ENCODE measurements at places on chromosomes 12 and 14. TPM values are rescaled to one million over a fixed set of nuclear protein-coding genes. Genes with fewer than 3 reads are reported as not detected.
A peak's percentile ranks its signal among the peaks of the same experiment; 100 is the strongest.

- no peak for DNase-seq
Measured at GRCh38 chr14:54798465-54799124, 104.0 kb downstream of the GCH1 start.

CPM gene
- total RNA-seq: 2.7 TPM

- DNase-seq: no peak
Measured at GRCh38 chr14:30623412-30624131, 1.5 kb downstream of the SCFD1 start.

- DNase-seq: no peak
Measured at GRCh38 chr12:12612358-12612757, 682 bp downstream of the CREBL2 start.

DAO gene
- not detected for total RNA-seq

GRCh38 chr12:108921946-108922345, 42.1 kb downstream of the DAO start:
- no peak for DNase-seq

KRT82 gene
- not detected for total RNA-seq

- DNase-seq: no peak
Measured at GRCh38 chr14:77659831-77660230, 43.4 kb upstream of the SPTLC2 start.

GRCh38 chr12:104568935-104569334, 112.2 kb downstream of the CHST11 start:
- no peak for DNase-seq

GRCh38 chr14:22449600-22449905, 139.5 kb downstream of the DAD1 start:
- DNase-seq: no peak

UBR7 gene
- total RNA-seq: 38.1 TPM

KRT3 gene
- not detected for total RNA-seq

GPD1 gene
- not detected for total RNA-seq

DNA sequence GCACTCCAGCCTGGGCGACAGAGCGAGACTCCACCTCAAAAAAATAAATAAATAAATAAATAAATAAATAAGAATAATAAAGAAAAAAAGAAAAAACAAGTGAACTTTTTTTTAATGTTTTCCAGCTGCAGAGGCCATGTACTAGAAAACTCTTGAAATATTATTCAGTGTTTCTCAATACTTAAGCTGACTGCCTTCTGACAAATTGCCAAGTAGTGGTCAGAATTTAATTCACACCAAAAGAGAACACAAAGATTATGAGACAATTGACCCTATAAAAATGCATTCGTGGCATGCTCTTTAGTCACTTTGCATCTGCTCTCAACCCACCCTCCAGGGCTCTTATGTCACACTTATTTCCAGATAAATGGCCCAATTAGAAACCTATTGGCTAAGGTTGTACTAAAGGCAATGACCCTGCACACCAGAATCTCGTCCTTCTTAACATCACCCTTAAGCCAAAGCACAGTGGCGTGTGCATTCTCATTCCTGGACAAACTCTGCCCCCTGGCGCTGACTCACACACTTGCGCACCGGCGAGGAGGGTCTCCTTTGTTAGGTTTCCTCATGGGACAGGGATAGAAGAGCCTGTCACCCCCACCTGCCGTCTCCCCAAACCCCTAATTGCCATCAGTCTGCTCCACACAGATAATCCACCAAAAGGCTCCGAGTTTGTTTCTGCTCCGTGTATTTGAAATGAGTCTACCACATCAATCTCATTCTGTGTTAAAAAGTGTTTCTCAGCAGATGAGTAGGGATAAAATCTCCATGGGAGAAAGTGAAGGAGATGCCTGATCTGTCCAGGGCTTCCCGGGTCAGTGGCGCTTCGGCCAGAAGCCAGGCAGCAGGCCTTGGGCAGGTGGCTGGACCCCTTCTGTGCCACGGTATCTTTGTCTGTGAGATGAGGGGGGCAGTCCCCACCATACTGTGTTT, 73.1 kb upstream of the CEP83 start:
- peak; percentile 69 for DNase-seq

BIN2 gene
- total RNA-seq: not detected

ACOT2 gene
- 50.4 TPM for total RNA-seq

- peak; percentile 37 for DNase-seq
Measured at GRCh38 chr14:25150934-25151790, 101.2 kb upstream of the STXBP6 start.

DNA sequence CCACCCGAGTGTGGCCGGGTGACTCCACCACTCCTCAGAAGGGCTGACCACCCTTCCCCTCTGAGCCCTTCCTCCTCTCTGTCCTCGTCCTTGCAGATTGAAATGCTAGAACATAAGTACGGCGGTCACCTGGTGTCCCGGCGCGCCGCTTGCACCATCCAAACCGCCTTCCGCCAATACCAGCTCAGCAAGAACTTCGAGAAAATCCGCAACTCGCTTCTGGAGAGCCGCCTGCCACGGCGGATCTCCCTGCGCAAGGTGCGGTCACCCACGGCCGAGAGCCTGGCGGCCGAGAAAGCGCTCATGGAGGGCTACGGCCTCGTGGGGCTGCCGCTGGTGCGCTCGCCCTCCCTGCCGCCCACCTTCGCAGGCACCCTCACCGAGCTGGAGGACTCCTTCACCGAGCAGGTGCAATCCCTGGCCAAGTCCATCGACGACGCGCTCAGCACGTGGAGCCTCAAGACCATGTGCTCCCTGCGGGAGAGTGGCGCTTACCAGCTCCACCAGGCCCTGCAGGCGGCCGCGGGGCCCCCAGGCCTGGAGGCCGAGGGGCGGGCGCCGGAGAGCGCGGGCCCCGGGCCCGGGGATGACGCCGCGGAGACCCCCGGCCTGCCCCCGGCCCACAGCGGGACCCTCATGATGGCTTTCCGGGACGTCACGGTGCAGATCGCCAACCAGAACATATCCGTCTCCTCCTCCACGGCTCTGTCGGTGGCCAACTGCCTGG, 71.8 kb downstream of the IQSEC3 start:
- no peak for DNase-seq

Data from NCI-H460 (cell line).